Upper lobe of right lung (tissue), 1 donor: ENCODE measurements at places on chromosomes 6 and 20. TPM values are rescaled to one million over a fixed set of nuclear protein-coding genes. Genes with fewer than 3 reads are reported as not detected.

The PLAGL2 gene
- total RNA-seq: 15.9 TPM

The ID1 gene
- 515 TPM for total RNA-seq

- no peak overlapping the region for H3K4me3 ChIP-seq
- H3K4me1 ChIP-seq: no peaks in the 10 kb centered on the region
- H3K27ac ChIP-seq: no peak overlapping the region
- no peak for DNase-seq
- no peaks in the 10 kb centered on the region for H3K36me3 ChIP-seq
Measured at GRCh38 chr6:142406131-142406530, 104.3 kb downstream of the ADGRG6 start.

DNA sequence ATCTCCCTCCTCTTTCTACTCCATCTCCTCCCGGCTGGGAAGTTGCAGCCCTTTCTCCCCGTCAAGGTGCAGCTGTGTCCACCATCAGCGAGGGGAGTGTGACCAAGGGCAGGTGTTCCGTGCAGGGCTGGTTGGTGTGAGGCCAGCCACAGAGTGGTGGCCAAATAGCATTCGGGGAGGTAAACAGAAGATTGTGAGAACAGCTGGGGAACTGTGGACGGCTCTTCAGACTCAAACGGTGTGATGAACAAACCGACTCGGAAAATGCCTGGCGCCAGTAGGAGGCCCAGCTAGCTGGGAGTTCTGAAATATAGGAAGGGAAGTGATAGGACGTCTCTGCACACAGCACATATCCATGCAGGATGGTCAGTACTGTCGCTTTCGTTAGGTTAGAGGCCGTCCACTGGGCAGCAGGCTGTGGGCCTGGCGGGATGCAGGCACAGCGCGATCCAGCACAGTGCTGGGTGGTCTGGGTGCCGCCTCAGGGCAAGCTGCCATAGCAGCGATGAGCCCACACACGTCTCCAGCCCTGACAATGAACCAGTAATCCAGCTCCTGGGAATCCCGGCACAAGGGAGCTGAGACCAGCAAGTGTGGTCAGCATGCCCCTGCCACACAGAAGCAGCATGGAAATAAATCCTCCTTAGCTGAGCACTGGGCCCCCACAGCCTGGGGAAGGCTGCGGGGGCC is 258.1 kb downstream of the TAF4 start:
- H3K4me1 ChIP-seq: no peaks in the 10 kb centered on the region
- no peak overlapping the region for H3K4me3 ChIP-seq
- DNase-seq: peak; percentile 37

- H3K36me3 ChIP-seq: no peaks in the 10 kb centered on the region
- no peaks in the 10 kb centered on the region for H3K27me3 ChIP-seq
- no peak for DNase-seq
- no peak overlapping the region for H3K27ac ChIP-seq
- H3K4me3 ChIP-seq: no peak overlapping the region
Measured at GRCh38 chr6:78693835-78694234, 173.5 kb upstream of the IRAK1BP1 start.

- H3K27me3 ChIP-seq: peaks cover 86% of the 10 kb centered on the region
- no peak within 1 kb of the TSS for H3K4me3 ChIP-seq
- peak; percentile 38 for DNase-seq
- H3K27ac ChIP-seq: no peak within 1 kb of the TSS
Measured at GRCh38 chr20:36305602-36306551, at the start of gene DLGAP4. Gene DLGAP4, plus strand, starts transcription at chr20:36306339. Its CDS starts 125,379 bp downstream, at chr20:36431718.

GRCh38 chr6:27650620-27651370 is 177.9 kb upstream of the ZNF184 start:
- H3K36me3 ChIP-seq: no peaks in the 10 kb centered on the region
- peaks cover 71% of the 10 kb centered on the region for H3K27me3 ChIP-seq
- no peaks in the 10 kb centered on the region for H3K4me1 ChIP-seq
- H3K27ac ChIP-seq: no peak overlapping the region
- DNase-seq: no peak

- H3K27ac ChIP-seq: no peak overlapping the region
- H3K36me3 ChIP-seq: no peaks in the 10 kb centered on the region
- DNase-seq: no peak
- no peaks in the 10 kb centered on the region for H3K27me3 ChIP-seq
- H3K4me3 ChIP-seq: no peak overlapping the region
- no peaks in the 10 kb centered on the region for H3K4me1 ChIP-seq
Measured at GRCh38 chr6:33882154-33882553, 78.4 kb upstream of the MLN start.
